ENCODE measurements at places on chromosomes 2 and 18.

DNA sequence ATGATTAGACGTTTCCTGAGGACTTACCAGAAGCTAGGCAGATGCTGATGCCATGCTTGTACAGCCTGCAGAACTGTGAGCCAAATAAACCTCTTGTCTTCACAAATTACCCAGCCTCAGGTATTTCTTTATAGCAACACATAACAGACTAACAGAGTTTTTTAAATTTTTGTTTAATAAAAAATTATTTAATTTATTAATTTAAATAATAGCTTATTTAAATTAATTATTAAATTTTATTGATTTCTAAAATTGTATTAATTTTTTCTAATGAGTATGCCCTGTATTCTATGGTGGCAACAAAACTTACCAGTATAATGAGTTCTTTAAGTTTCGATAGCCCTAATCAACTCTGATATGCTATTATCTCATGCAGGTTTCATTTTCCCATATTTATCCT lies 259.8 kb downstream of the IKZF2 start:
- DNase-seq: no peak

- no peak for DNase-seq
These were observed 3.8 kb downstream of the MRPL30 start for GRCh38 chr2:99184811-99185210.

- no peak for DNase-seq
These were observed 86.4 kb upstream of the MYCN start for GRCh38 chr2:15853903-15854302.

GRCh38 chr2:20001361-20001863 lies 11.1 kb downstream of the MATN3 start:
- DNase-seq: no peak

GRCh38 chr18:31825772-31826171 lies 65.1 kb upstream of the SLC25A52 start:
- no peak for DNase-seq

DNA sequence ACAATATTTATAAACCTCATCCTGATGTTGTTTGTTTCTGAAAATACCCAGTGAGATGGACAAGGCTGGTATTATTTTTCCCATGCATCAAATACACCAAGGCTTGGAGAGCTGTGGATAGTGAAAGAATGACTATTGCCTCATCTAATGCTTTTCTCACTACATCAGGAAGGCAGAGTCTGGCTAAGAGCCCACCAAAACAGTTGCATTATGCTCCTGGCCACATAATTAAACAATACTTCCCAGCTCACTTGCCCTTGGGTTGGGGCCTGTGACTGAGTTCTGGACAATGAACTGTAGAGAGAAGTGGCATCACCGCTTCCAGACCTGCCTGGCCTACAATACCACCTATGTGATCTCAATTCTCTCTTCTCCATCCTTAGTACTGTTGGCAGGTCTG lies 46.4 kb upstream of the REEP1 start:
- DNase-seq: no peak

- DNase-seq: no peak
These were observed 462.7 kb downstream of the METTL4 start for GRCh38 chr18:2108591-2108990.

GRCh38 chr2:68336192-68336591 lies 16.4 kb upstream of the CNRIP1 start:
- DNase-seq: no peak

DNA sequence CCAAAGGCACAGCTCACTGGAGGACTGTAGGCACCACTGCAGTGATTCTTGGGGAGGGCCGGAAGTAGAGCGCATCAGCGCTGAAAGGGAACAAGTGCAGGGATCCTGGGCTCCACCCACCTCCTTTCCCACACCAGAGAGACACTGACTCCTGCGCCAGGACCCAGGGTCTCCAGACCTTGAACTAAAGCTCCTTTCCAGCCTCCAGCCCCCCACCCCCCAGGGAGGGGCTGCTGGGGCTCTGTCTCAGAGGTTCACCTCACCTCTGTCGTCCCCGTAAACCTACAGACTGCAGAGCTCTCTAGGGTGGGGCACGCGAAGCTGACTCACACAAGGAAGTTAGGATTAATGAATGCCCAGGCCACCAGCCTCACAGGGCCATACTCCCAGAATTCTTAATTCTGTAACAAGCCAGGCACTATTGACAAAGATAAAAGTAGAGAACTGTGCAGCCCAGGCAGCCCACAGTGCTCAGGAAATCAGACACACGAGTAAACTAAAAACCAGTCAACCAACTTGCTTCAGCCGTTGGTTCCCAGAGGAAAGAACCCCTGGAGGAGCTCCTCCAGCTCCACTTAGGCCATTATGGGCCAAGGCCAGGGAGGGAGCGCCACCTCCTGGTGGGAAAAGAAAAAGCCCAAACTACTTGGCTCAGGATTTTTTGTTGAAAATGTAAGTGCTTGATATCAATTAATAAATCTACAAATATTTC lies 45.1 kb upstream of the ACAA2 start:
- peak; percentile 50 for DNase-seq

DNA sequence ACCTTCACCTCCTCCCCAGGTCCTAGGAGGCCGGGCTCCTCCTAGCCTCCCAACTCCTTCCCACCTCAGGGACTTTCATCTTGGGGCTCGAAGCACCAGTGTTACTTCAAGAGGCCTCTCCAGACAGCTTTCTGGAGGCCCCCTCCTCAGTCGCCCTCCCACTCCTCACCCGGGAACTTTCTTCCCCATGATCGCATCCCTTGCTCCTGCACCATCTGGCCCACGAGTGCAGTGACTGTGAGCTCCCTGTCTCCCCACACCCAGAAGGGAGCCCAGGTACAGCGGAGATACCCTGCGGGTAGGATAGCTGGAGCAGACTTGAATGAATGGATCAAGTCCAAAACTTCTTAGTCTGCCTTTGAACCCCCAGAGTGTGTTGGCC lies 6.1 kb downstream of the ERFE start:
- no peak for DNase-seq

GRCh38 chr2:23367760-23368159 lies 17.2 kb upstream of the KLHL29 start:
- no peak for DNase-seq

All from stimulated activated CD4-positive, alpha-beta T cell treated with anti-CD3 and anti-CD28 coated beads, TNF-alpha, amount 100 ng/mL, for 24 hours (primary cell).